ENCODE measurements at places on chromosomes 4 and X.

GRCh38 chrX:148204195-148204594, 223.1 kb downstream of the FMR1NB start:
- no peak for DNase-seq

DNA sequence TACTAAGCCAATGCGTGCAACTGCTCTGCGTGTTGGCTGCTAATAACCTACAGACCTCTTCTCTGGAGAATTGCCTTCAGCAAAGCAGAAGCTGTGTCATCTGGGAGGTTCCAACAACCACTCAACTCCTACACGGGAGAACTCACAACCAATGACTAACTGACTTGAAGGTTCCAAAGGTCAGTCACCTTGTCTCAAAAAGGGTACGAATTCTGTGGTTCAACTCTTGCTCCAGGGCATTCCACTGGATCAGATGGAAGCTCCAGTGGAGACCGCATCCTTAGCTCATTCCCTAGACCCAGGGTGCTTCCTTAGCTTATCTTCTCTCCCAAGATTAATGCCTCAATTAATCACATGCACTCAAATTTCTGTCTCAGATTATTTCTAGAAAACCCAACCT, 222.7 kb downstream of the CHIC2 start:
- no peak for DNase-seq

DNA sequence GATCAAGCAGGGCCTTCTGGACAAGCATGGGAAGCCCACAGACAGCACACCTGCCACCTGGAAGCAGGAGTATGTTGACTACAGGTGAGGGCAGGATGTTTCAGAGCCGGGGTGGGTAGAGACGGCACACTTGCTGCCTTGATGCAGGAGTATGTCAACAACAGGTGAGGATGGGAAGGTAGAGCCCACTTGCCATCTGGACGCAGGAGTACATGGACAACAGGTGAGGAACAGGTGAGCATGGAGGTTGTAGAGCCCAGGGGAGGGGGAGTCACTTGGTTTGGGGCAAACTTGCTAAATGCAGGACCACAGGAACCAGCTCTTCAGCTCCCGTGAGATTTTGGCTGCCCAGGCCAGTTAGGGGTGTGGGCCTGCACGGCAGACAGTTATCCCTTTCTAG, 12.0 kb downstream of the DKC1 start:
- DNase-seq = no peak

GRCh38 chr4:53514509-53514908, 76.8 kb downstream of the LNX1 start:
- no peak for DNase-seq

GRCh38 chr4:162523171-162523570, 359.4 kb upstream of the FSTL5 start:
- DNase-seq = no peak

DNA sequence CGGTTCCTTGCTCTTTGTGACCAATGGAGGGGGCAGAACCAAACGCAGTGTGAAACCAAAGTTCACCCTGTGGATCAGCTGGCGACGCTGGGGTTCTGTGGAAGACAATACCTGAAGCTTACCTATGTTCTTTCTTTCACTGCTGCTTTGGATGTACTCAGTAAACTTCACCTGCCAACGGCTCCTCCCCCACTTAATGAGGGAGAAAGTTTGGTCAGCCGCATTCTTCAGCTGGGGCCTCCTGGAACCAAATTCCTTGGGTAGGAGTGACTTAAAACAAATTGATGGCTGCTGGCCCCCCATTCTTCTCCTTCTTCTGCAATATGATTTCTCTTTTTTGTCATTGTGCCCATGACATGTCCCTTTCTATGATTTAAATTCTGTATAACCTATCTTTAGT, 282.4 kb downstream of the ANK2 start:
- no peak for DNase-seq

GRCh38 chrX:38356401-38356800, 4.0 kb downstream of the OTC start:
- DNase-seq = no peak

DNA sequence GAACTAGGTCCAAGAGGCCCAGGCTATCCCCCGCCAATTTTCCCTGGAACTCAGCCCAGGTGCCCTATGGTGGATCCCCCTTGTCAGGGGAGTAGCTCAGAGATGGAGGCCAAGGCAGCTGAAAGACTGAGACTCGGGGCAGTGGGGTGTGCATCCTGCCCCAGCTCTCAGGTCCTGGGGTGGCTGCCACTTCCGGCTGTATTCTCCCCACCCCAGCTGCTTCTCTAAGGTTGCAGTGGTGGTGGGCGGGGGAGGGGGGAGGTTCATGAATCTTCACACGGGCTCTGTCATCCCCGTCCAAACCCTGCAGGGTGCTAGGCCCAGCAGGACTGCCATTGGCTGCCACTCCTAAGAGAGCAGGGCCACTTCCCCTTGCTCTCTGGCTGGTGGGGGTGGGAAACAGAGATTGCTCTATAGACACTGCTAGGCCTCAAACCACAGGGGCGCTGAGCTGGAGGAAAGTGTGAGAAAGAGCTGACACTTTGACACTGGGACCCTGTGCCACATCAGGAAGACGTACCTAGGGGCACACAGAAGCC, 1.5 kb downstream of the SASH3 start:
- DNase-seq = peak; percentile 94

- no peak for DNase-seq
Measured at GRCh38 chr4:38734446-38734845, 48.3 kb downstream of the TLR10 start.

DNA sequence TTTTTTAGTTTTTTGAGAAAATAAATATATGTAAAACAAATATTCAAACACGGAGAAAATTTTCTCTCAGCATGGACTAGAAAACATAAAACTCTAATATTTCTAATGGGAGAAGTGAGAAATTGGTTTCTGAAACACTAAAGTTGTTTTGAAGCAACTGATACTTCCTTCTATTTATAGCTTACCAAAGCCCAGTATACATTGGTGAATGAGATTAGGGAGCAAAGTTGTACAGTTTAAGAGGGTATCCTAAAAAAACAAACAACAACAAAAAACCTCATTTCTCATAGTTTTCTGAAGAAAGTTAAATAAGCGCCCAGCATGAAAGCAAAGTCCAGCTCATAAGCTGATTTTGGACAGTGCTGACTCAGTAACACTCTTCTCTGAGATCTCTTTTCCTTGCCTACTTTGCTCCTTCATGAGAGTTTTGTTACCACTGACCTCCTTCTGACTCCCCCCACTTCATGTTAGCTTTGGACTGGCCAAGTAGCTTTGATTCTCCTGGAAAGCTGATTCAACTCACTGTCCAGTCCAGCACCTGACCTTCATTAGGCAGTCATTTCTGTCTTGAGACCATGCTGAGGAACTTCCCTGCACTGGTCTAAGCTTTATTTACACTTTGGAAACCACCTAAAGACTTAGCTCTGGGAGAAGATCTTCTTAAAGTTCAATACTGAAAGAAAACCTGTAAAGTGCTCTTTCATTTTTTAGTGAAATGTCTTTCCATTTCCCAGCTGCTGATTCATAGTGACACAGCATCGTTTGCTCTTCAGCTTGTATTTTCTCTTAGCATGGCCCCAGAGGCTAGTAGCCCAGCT, 21.8 kb upstream of the P2RY10 start:
- DNase-seq = no peak

DNA sequence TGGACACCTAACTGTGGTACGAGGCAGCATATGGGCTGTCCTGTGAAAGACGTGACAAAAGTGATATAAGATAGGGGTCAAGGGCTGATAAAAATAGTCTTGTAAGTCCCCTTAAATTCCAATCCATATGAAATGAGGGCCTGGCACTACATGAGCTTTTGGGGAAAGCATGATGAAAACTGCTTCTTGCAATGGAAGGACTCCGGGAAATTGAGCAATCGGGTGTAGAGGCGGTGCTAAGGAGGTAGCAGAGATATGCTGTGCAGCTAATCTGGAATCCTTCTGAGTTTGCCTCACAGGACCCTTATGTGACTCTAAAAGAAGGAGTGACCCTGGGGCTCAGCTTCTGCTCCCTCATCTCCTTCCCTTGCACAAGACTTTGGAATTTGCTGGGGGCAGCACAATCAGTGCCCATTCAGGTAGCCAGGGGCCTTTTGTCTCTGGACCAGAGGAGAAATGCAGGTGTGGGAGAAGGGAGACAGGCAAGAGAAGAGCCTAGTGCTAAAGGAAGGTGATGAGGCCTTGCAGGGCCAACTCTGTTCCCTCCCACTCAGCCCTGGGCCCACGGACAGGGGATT, 12.8 kb downstream of the CLDN2 start:
- DNase-seq = no peak

GRCh38 chr4:7595934-7596461, 161.3 kb upstream of the PSAPL1 start:
- DNase-seq = no peak

DNA sequence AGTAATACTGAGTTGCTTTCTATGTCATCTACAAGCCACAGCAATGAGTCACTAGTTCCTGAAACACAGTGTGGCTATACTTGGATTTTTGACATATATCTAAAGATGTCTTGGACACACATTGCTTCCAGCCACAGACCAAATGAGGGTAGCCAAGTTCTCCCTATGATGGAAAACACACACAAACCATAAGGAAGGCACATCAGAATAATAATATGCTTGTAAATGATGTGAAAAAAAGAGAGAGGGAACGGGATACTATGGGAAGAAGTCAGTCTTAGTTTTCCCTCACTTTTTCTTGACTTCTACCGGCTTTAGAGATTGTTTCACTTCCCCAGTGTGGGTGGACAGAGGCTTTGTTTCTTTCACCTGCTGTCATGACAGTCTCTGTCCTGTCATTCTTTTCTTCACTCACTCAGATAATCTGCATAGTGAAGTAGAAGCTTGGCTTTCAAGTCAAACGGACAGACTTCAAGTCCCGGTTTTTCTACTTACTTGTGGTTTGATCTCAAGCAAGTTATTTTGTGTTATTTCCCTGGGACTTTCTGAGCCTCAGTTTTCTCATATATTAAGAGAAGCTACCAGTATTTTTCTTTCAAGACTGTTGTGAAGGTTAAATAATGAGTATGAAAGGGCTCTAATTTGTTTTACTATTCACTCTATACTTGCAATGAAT, 34.7 kb downstream of the P2RY10 start:
- DNase-seq = no peak

DNA sequence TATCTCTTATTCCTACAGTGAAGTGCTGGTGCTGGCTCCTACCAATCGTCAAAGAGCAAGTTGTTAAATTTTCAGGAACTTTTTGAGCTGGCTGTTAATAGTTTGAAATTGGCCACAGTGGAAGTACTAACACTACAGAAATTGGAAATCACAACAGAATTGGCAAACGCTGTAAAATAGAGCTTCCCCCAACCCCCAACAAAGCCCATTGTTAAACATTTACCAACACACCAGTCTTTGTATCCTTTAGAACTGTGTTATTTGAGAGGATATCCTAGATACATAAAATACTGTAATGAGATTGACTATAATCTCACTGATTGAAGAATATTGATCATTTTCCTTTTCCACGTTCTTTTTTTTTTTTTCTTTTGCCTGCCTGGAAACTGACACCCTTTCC, 37.4 kb downstream of the FAM241A start:
- DNase-seq = no peak

DNA sequence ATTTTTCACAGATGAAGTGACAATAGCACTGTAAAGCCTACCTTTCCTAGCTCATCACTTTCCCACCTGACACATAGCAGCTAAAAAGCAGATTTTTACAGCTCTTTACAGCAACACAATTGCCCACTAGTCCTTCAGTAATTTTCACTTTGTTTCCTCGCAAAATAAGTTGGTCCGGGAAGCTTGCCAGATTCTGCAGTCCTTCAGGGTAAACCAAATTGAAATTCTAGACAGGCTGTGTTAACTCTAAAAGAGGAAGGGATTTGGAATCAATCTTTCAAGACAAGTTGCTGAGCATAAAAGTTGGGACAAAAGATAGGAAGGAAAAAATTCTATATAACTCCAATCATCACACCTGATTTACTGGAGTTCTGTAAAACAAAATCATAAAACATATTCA, 8.7 kb downstream of the C1QTNF7 start:
- no peak for DNase-seq

- DNase-seq = no peak
Measured at GRCh38 chr4:151864068-151864467, 103.3 kb upstream of the GATB start.
